ENCODE measurements at places on chromosomes 11 and 22. TPM values are rescaled to one million over a fixed set of nuclear protein-coding genes. Genes with fewer than 3 reads are reported as not detected.

The IFITM10 gene
- total RNA-seq: 0.72 TPM

The THYN1 gene
- 10.5 TPM for total RNA-seq

The TRPM5 gene
- 0.45 TPM for total RNA-seq

The ESAM gene
- total RNA-seq: 9.8 TPM

The SHANK2 gene
- total RNA-seq: 95.7 TPM

The PTH gene
- 2.8 TPM for total RNA-seq

The PRODH gene
- total RNA-seq: 0.72 TPM

The AQP11 gene
- 0.72 TPM for total RNA-seq

The CD3G gene
- 4.2 TPM for total RNA-seq

The CCDC81 gene
- not detected for total RNA-seq

The IL17REL gene
- total RNA-seq: 0.87 TPM

DNA sequence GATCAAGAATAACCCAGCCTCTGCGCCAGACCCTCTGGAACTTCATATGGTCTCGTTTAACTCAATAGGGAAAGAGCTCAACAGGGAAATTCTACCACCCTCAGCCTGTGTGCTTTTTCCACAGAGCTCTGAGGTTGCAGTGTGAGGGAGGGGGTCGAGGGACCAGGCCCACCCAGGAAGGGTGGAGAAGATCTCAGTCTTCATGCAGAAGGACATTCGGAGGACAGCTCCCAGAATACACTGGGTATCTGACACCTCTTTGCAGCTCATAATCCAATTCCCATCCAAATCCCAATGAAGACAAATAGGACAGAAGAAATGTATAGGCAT lies 56.6 kb downstream of the ST14 start:
- no peak for DNase-seq

DNA sequence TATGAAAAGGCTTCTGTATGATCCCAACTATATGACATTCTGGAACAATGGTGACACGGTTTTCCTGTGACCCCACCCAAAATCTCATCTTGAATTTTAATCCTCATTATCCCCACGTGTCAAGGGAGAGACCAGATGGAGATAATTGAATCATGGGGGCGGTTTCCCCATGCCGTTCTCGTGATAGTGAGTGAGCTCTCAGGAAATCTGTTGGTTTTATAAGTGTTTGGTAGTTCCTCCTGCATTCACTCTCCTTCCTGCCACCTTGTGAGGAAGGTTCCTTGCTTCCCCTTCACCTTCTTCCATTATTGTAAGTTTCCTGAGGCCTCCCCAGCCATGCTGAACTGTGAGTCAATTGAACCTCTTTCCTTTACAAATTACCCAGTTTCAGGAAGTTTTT lies 53.1 kb upstream of the TSPAN18 start:
- no peak for DNase-seq

DNA sequence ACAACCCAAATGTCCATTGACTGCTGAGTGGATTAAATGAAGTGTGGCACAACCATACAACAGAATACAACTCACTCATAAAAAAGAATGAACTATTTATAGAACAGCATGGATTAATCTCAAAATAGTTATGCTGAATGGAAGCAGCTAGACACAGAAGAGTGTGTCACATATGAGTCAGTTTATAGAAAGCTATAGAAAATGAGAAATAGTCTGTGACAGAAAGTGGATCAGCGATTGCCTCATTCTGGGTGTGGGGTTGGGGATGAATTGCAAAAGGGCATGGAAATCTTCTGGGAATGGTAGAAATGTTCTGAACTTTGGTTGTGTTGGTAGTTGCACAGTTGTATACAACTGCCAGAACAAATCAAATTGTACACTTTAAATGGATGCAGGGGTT lies 37.4 kb downstream of the PRR5L start:
- DNase-seq: no peak

DNA sequence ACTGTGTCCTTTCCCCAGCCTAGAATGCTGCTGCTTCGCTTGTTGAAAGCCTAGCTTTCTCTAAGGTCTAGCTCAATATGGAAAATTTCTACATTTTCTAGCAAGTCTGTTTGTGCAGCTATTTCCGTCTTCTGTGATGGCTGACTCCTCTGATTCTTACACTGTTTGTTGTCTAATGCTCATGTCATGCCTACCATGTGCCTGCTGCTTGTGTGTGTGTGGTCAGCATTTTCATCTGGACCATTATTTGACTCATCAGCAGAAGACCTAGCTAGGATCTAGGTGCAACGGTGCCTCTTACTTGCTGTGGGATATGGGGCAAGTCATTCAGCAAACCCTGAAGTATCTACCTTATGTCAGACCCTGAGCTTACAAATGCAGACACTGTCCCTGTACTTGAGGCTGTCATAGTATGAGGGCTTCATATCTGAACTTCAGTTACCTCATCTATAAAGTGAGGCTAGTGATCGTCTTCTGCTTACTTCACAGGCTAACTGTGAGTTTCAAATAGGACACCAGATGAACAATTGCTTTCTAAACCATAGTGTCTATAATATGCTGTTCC lies 86.5 kb upstream of the MYO18B start:
- DNase-seq: no peak

- DNase-seq: no peak
Measured at GRCh38 chr11:79083352-79083751, 357.5 kb downstream of the TENM4 start.

- DNase-seq: peak; percentile 37
Measured at GRCh38 chr11:68311160-68312116, 953 bp upstream of the LRP5 start.

DNA sequence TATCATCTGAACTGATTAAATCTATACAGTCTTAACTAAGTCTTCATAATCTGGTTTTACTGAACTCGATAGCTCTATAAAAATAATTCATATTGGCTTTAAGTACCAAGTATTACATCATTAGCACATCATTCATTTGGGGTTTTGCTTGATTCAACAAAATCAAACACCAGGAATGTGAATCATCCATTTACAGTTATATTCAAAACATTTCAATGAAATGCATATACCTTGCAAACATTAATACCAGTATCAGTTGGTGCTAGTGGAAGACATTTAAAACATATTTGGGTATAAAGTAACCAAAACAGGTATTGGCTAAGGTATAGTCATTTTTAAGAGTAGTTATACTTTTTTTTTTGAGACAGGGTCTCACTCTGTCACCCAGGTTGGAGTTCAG lies 12.2 kb upstream of the CCDC89 start:
- no peak for DNase-seq

DNA sequence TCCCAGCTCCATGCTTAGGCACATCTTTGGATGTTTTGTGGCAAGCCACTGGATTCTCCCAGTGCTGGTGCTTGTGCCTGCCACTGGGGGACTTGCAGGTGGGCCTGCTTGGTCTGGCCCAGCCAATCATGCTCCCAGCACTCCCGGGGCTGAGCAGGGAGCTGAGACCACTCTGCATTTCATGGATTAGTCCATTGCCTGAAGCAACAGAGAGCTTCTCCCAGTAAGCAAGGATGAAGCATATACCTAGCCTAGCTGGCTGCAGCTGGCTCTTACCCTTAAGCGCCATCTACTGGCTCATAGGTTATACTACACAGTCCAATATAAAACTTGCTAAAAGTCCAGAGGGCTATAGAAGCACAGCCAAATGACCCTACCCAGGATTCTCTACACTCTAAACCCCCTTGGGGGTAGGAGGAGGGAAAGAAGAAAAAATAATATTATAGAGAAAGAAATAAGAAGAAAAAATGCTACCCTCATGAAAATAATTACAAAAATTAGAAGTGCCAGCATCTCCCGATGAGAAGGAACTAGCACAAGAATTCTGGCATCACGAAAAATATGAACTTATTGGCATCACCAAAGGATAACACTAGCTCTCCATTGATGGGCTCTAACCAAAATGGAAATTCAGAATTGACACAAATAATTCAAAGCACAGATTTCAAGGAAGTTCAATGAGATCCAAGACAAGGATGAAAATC lies 275.3 kb downstream of the C11orf87 start:
- DNase-seq: peak; percentile 37

GRCh38 chr22:36084717-36085116 lies 56.1 kb upstream of the RBFOX2 start:
- no peak for DNase-seq

DNA sequence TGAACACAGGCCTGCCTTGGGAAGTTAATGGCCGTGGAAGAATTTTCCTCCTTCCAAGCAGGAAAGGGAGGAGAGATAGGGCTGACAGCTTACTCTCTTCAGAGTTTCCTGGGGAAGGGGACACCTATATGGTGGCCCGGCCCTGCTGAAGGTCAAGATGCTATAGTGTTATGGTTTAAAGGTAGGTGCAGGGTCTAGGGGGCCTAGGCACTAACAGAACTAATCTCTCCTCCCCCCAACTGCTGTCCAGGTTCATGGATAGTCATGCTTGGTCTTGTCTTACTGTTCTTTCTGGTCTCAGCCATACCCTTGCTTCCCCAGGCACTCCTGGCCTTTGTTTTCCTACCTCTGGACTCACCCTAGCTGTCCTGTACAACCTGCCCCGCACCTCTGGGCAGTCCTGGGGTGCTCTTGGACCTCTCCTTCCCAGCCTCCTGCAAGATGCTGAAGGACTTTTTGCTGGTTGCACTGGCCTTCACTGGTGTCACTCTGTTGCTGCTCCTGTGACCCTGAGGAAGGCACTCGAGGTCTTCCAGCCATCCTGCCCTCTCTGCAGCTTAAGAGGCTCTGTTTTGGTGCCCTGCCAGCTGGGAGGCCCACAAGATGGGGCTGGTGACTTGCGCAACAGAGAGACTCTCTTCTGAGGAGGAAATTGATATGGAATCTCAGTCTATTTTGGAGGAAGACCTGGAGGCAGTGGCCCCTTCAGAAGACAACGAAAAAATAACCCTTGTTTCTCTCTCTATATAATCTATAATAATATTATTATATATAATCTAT lies 17.9 kb downstream of the SEC14L3 start:
- peak; percentile 51 for DNase-seq

DNA sequence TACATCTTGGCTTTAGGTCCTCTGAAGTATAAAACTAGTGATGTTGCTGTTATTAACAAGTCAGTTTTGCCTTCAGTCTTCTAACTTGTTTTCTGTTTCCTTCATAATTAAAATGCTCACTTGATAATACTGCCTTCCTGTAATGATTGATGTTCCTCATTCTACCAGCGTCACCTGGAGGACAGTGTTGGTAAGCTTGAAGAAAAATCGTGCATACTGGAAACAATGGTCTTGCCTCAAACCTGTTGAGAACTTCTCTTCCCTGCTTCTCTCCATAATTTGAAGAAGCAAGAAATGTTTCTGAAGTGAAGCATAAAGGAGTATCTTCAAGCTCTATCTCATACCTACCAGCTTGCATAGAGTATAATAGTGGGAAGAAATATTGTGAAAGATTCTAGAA lies 3.0 kb downstream of the YWHAH start:
- DNase-seq: peak; percentile 80

GRCh38 chr11:94845622-94846021 lies 77.5 kb downstream of the AMOTL1 start:
- peak; percentile 37 for DNase-seq

- no peak for DNase-seq
Measured at GRCh38 chr11:61828379-61828628, 204 bp downstream of the FADS2 start.

DNA sequence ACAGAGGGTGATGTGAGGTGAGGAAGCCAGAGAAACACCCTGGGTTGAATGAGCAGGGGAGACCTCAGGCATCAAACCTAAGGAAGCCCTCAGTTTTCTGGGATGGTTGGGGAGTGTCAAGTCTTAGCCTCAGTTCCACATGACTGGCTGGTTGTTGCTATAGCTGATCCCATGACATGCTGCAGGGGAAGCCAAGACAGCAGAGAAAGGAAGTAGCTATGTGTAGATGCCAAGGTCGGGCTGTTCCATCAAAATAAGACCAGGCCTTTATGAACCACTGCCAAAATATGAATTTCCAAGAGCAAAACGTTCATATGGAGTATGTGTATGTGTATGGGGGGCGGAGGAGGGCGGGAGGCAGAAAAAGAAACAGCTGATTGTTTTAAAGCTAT lies 11.6 kb downstream of the CD59 start:
- DNase-seq: peak; percentile 70

DNA sequence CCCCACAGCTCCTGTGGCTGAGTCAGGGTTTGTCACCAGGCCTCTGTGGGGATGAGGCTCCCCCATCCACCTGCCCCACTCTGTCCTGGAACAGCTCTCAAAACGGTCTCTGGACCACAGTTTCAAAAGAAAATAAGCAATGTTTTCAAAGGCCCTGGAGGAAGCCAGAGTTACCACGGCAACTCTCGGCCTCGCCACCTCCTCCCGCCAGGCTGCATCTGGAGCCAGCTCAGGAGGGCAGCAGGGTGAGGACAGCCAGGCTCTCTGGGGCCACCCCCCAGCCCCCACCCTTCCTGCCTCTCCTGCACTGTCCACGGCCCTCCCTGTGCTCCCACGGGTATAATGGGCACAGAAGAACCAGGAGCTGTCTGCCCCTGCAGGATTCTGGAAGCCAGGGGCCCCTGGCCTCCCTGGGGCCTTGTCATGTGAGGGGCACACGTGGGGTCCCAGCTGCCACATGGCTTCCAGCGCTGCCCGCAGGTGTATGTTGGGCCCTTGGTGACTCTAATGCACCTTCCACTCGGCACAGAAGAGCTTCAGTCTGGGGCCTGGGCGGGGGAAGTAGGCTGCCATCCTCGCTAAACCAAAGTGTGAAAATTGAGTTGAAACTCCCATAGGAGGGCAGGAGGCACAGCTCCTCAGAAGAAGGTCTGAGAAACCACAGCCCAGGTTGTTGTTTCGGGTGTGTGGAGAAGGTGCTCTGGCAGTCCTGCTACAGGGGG lies 10.3 kb downstream of the CD81 start:
- DNase-seq: no peak

DNA sequence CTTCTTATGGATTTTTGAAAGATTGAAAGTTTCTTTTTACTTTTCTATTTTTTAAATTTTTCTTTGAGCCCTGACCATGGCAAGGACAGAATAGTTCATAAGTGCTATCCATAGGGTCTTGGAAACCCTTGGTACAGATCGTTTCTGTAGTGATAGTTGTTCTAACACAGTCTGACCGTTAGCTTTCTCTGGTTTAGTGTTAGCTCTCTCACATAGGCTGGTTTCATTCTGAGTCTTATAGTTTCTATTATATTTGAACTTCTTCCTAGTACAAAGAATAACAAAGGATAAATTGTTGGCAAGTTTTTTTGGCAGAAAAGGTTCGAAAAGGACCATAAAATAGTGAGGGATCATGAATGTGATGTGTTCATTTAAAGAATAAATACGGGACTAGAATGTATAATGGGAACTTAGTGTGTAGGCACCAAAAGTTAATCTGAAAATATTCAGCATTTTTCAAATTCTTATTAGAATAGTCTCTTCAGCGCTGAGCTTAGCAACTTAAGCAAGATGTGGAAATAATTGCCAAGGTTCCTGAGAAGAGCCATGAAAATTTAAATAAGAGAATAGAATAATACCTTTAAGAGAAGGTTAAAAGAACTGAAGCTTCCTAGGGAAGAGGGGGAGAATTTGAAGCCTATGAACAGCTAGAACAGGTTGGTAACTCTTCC lies 24.1 kb downstream of the FDX1 start:
- no peak for DNase-seq

DNA sequence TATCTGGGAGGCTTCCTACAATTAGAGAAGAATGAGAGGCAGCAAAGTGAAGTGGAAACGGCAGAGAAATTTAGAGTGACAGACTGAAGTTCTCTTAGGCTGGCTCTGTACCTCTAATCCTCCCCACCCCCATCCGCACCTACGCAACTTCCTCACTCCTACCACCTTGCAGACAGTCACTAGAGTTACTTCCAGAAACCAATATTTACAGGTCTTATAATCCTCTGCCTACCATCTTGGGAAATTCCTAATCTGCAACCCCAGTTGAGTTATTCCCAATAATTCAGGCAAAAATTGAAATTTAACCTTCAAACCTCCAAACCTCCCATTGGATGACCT lies 71.7 kb downstream of the PAK1 start:
- DNase-seq: no peak

- DNase-seq: no peak
Measured at GRCh38 chr11:17927681-17928343, 85.0 kb downstream of the SERGEF start.

GRCh38 chr22:49025791-49026493 lies 801.7 kb downstream of the BRD1 start:
- no peak for DNase-seq
